CD8-positive, alpha-beta T cell (primary cell): ENCODE measurements at places on chromosomes 5 and 9. TPM values are rescaled to one million over a fixed set of nuclear protein-coding genes. Genes with fewer than 3 reads are reported as not detected.

KCTD16 gene
- not detected for total RNA-seq

PCDHA1 gene
- total RNA-seq: not detected

GABRA1 gene
- not detected for total RNA-seq

PCDHGA5 gene
- total RNA-seq: not detected

PCDHGA7 gene
- total RNA-seq: 0.14 TPM

LCN1 gene
- not detected for total RNA-seq
